SK-N-SH (cell line): ENCODE measurements at places on chromosomes 13 and 19.

- peak; percentile 88 for DNase-seq
Observed at GRCh38 chr19:33143897-33144405, 12.0 kb downstream of the WDR88 start.

DNA sequence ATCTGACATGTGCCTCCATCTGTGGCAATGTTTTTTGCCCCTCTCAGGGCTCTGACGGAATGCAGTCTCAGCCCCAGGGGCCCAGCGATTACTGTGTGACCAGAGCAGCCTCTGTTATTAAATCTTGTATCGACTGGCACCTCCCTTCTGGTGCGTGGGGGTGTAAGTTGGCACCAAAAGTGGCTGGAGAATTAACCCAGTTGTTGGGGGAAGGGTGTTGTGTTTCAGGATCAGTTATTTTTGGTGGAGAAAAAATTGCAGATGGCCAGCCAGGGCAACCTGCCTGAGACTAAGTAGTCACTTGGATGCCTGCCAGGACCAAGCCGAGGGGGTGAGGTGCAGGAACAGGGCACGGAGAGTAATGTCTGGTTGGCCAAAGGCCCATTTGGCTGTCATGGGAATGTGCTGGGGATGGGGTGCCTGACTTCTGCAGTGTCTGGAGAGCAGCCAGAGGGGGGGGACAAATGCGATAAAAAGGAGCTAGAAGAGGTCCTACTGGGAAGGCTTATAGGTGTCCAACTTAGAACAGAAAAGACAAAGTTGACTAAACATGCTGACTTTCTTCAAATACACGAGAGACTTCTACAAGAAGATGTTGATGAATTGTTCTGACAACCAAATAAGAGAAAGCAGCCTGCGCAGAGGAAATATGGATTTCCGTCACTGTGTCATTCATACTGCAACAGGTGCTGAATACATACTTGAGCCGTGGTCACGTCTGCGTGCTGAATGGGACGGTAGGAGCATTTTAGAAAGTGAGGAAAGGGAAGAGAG lies 69.8 kb downstream of the SIAH3 start:
- peak; percentile 90 for DNase-seq

DNA sequence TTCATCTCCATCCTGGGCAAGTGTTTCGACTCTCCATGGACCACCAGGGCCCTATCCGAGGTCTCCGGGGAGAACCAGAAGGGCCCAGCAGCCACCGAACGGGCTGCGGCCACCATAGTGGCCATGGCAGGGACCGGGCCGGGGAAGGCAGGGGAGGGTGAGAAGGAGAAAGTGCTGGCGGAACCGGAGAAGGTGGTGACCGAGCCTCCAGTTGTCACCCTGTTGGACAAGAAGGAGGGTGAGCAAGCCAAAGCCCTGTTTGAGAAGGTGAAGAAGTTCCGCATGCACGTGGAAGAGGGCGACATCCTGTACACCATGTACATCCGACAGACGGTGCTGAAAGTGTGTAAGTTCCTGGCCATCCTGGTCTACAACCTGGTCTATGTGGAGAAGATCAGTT lies 4.7 kb upstream of the MAP2K7 start:
- no peak for DNase-seq

GRCh38 chr19:8257052-8257443 lies 47.9 kb downstream of the CERS4 start:
- DNase-seq, result no peak

DNA sequence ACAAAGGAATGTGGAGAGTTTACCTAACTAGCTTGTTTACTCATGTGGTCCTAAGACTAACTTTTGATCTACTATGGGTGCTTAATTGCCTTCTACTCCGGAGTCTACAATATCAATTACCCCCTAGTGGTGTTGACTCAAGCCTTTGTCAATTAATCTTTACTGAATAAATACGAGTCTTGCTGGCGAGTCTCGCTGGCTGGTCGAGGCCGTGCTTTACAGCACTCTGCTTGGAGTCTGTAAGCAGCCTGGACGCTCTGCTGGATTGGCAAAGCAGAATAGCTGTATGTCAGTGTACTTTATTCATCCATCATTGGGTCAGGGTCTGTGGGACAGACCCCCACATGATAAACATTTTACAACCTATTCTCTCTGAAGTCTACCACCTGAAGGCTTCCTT lies 9.9 kb upstream of the SPART start:
- no peak for DNase-seq

GRCh38 chr13:44906713-44907112 lies 82.6 kb downstream of the NUFIP1 start:
- DNase-seq, result no peak

GRCh38 chr13:80263745-80264513 lies 77.0 kb downstream of the SPRY2 start:
- no peak for DNase-seq

DNA sequence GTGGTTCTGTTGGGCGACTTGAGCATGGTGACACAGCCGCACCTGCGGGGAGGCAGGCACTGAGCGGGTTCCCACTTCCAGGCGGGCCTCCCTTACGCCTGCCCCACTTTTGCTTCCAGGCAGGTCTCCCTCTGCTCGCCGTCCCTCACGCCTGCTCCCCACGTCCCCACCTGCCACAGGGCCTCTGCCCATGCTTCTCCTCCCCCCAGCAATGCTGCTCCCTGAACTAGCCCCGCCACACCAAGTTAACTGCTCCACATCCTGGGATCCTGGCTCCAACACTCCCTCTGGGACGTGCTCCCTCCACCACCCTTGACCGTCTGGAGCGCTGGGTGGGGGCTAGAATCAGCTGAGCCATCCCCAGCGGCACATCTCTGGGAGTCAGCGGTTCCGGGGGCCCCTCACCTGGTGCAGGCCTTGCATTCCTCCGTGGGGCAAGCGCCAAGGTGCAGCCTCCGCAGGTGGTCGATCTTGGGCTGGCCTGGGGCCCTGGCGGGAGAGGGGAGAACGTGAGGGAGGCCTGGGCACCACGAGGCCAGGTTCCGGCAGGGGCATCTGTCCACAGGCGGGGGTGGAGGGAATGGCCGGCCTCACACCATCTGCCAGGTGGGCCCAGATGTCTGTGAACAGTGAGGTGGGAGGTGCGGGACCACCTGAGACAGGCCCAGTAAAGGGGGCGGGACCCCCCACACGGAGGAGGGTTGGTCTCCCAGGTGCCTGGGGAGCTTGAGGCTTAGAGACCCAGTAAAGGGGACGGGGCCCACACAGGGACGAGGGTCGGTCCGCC lies 9.2 kb downstream of the CFD start:
- DNase-seq, result no peak

DNA sequence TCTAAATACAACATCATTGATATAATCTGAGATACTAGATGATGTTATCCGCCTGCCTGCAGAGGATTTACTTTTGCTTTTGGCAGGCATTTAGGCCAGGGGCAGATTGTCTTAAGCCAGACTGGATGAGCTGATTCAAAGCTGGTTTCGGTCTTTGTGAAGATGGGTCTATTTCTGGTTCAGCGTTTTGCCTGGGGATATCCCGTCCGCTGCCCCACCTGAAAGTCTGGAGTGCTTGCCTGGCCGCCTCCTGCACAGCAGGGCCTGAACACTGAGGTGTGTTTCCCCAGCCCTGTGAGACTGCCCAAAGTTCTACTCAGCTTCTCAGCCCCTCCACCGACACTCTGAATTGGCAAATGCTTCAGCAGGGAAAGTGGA lies 149.7 kb downstream of the KATNAL1 start:
- no peak for DNase-seq

DNA sequence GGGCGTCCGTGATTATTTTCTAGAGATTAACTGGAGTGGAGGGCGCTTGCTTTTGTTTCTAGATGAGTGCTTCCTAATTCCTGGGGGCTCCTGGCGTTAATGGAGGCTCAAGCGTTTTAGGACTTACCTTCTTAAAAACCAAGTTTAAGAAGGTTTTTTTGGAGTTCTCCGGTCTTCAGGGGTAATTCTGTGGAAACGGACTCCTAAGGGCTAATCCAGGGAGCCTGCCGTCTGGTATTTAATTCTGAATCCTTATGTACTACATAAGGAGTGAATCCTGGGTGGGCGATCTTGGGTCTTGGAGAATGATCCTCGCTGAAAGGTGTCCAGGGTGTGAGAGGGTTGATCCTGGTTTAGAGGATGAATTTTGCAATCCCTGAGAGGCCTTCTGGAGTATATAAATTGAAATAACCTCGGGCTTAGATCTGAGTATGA lies 357 bp downstream of the RPS11 start:
- no peak for DNase-seq

GRCh38 chr13:48603375-48603774 lies 50.4 kb upstream of the CYSLTR2 start:
- no peak for DNase-seq

- no peak for DNase-seq
Observed at GRCh38 chr19:17832443-17833208, 11.3 kb upstream of the INSL3 start.

DNA sequence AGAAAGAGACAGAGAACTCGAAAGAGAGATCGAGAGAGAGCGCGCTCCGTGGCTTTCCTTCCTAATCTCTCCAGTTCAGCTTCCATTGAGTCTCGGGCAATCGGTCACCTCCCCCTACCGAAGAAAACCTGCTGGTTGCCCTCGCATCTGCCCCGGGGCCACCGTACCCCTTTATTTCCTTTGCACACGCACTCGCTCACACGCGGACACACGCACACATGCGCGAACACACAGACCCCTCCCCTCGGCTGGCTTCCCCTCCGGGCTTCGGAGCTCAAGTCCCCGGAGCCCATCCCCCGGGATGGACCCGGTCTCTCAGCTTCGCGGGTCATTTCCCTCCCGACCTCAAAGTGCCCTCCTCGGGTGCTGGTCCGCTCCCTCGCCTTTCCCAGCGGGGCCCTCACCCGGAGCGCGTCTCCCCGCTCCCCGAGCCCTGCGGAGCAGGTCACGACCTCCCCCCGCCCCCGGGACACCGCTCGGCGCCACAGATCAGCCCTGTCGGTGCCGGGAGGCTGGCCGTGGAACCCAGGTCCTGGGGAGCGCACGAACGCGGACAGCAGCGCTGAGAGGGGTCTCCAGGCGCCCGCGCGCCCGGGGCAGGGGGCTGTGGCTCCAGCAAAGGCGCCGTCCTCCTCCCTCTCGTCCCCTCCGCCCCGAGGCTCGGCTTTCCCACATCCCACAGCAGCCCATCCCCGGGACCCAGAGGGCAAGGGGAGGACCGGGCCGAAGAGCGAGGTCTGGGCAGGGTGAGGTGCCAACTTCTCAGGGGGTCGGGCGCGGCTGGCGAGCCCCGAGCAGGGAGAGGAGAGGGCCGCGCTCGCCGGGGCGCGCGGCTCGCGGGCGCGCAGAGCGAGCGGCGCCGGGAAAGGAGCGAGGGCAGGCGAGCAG lies 1.8 kb downstream of the DACH1 start:
- peak; percentile 73 for DNase-seq

GRCh38 chr19:38250821-38251563 lies 5.2 kb downstream of the PPP1R14A start:
- DNase-seq, result no peak

- DNase-seq, result peak; percentile 83
Observed at GRCh38 chr13:31209172-31209840, 9.5 kb downstream of the B3GLCT start.

DNA sequence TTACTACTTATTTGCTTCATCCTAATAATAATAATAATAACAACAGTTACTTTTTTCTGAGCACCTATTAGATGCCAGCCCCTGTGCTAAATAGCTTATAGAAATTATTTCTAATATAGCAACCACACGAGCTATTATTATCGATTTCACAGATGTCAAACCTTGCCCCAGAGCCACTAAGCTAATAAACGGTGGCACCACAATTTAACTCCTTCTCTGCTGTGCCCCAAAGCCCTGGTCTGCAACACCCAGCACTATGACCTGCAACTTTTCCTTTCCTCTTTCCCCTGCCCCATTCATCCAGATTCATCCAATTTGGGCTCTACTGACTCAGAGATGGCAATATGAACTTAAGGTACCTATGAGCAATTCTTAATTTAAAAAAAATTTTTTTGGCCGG lies 6.4 kb downstream of the RFX2 start:
- DNase-seq, result no peak

DNA sequence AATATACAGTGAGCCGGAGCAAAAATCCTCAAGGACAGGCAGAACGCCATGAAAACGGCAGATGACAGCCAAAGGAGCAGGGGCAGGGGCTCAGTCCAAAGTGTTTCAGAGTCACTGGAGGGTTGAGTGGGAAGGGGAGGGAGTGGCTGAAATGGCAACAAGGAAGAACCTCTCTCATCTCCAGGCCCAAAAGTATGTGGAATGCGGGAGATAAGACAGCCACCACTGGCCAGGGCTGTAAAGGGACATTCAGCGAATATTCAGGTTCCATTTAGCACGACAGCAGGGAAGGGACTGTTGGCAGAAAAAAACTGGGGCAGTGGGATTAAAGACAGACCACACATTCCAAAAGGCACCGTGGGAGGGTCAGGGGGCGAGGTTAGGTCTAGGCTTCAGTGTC lies 48.4 kb downstream of the USPL1 start:
- DNase-seq, result no peak

- DNase-seq, result no peak
Observed at GRCh38 chr13:80444240-80445015, 103.5 kb upstream of the SPRY2 start.

- DNase-seq, result peak; percentile 100
Observed at GRCh38 chr19:16897029-16897855, 8.4 kb downstream of the F2RL3 start.

- peak; percentile 93 for DNase-seq
Observed at GRCh38 chr19:44051650-44052402, at the start of gene ZNF223. Gene ZNF223, plus strand, starts transcription at chr19:44052036. Its CDS starts 3,141 bp downstream, at chr19:44055177.

- DNase-seq, result no peak
Observed at GRCh38 chr19:30001301-30001700, 59.3 kb downstream of the URI1 start.

DNA sequence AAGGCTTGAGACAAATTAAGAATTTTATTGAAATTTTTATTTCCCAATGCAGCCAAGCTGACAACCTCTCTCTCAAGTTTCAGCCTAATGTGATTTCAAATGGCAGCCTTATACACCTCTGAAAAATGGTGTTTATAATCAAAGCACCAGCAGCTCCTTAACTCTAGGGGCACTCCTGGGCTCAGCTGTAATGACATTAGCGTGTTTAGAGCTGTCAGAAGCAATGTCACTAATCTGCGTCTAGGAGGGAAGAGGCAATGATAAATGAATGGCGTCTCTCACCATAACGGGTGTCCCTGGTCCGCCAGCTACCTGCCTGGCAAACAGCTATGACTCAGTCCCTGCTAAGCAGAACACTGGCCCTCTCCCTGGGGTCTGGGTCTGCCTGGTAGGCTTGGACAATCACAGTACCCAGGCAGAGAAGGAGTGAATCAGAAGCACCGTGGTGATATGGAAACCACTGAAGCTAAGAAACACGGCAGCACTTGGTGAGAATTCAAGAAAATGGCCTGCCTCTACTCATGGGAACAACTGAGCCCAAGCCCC lies 131.8 kb upstream of the VSTM2B start:
- DNase-seq, result no peak

DNA sequence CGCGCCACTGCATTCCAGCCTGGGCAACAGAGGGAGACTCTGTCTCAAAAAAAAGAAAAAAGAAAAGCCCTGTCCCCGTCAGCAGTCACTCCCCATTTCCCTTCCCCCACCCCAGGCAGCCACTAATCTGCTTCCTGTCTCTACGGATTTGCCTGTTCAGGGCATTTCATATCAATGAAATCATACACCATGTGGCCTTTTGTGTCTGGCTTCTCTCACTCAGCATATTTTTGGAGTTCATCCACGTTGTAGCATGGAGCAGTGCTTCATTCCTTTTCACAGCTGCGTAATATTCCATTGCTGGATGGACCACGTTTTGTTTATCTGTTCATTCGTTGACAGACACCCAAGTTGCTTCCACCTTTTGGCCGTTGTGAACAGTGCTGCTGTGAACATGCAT lies 36.1 kb upstream of the KLF2 start:
- no peak for DNase-seq
